Liver (tissue), 10 donors: ENCODE measurements at places on chromosomes 2 and 18.

- no peak for DNase-seq
Measured at GRCh38 chr2:168718622-168719021, 83.8 kb upstream of the NOSTRIN start.

DNA sequence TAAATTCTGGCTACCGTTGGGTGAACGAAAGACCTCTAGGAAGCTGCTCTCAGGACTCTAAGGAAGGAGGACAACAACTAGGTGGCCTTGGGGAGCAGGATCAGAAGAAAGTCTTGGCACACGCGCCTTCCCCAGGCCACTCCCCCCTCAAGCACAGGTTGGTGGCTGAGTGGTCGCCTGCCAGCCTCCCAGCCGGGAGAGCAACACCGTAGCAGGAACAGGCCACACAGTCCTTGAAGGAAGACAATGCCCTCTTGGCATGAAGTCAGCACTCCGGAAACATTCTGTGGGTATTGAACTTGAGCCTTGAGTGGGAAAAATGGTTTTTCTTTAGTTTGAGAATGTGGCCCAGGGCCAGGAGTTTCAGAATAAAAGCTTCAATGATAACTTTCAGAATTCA is 87.4 kb upstream of the AGAP1 start:
- no peak for DNase-seq

- DNase-seq = no peak
Measured at GRCh38 chr2:76730021-76730420, 792.2 kb downstream of the LRRTM4 start.

- DNase-seq = no peak
Measured at GRCh38 chr2:28178946-28179345, 213.7 kb upstream of the FOSL2 start.

GRCh38 chr2:133235968-133236367 is 332.3 kb downstream of the NCKAP5 start:
- DNase-seq = no peak

DNA sequence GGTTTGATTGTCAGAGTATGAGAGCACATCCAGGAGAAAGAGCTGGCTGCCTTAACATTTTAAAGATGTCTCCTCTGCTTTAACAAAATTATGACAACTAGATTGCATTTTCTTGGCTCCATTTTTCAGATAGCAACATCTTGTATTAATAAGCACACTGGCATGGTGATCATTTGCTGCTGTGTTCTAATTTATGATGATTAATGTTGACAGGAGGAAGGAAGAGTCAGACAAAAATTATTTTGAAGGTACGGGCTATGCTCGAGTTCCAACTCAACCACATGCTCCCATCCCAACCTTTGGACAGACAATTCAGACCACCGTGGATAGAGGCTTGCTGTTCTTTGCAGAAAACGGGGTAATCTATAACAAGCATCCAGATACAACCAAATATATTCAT is 98.2 kb upstream of the TTC39C start:
- DNase-seq = no peak

DNA sequence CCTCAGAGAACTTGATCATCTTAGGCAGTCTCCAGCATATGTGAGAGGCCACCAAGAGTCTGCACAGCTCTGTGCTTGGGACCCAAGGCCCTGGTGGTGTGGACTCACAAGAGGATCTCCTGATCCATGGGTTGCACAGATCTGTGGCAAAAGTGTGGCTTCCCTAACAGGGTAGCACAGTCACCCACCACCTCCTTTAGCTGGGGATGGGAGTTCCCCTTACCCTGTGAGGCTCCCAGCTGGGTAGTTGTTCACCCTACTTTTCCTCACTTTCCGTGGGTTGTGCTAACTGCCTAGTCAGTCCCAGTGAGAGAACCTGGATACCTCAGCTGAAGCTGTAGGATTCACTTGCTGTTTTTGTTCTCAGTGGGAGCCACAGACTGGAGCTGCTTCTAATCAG is 123.7 kb downstream of the FTCDNL1 start:
- DNase-seq = no peak

DNA sequence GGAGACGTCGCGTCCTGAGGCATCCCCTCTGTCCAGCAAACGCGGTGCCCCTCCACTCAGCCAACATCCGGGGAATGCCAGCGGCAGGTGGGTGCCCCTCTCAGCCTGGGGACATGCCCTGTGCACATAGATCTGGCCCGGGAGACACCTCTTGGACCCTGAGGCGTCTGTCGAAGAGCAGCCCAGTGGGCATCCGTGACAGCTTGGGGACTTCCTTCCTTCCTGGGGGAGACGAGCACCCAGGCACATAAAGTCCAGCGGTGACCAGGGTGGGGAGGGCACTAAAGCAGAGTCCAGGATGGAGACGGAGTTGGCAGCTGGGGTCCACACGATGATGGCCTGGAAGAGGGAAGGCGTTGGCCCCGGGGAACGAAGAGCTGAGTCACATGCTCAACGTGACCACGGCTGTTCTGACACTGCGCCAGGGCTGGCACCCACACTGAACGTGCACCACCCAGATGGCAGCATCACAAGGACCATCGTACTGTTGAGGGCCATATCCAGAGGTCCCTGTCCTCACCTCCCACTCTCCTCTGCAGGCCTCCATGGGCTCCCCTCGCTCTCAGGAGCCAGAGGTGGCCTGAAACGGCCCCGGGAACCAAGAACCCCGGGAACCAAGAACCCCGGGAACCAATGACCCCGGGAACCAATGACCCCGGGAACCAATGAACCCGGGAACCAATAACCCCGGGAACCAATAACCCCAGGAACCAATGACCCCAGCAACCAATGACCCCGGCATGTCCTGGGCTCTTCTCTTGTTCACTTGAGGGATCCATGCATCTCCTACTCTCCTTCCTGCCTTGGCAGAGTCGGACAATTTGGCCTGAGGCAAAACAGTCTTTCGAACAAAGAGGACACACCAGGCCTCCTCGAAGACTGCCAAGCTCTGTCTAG is 22.6 kb downstream of the HDAC4 start:
- no peak for DNase-seq

DNA sequence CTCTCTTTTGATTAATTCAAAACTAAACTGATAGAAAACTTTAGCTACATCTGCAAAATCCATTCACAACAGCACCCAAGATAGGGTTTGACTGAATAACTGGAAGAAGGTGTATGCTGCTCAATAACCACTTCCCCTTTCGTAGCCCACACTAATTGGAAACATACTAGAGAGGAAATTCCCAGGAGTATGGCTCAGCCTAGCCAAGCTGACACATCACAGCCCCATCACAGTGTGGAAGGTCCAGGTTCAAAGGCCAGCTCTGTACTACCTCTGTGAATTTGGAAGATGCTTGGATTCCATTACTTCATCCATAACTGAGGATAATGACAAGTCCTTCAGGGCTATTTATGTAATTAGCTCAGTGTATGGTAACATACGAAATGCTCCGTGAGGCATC is 185.4 kb downstream of the FBXO15 start:
- no peak for DNase-seq

GRCh38 chr2:112996635-112997034 is 8.6 kb upstream of the IL36A start:
- DNase-seq = no peak
